ENCODE measurements at places on chromosomes 16 and 17.

- DNase-seq = peak; percentile 6
Measured at GRCh38 chr17:33725675-33726271, 432.7 kb upstream of the ASIC2 start.

GRCh38 chr16:10015397-10015796 lies 166.8 kb downstream of the GRIN2A start:
- DNase-seq = no peak

- no peak for DNase-seq
Measured at GRCh38 chr17:40064971-40065768, 2.4 kb downstream of the THRA start.

DNA sequence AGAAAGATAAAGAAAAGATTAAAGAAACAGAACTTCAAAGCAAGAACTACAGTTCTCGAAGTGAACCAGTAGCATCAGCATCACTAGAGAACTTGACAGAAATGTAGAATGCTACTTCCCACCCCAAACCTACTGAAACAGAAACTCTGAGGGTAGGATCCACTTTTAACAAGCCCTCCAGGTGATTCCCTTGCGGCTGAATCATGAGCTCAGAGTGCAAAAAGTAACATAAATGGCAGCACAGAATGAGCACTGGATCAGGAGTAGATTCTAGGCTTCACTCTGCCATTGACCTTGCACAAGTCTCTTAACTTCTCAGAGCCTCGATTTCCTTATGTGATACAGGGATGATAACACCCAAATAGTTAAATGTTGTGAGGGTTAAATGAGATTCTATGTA lies 5.8 kb downstream of the TOM1L2 start:
- DNase-seq = no peak

GRCh38 chr17:42700586-42701289 lies 18.4 kb downstream of the CNTNAP1 start:
- no peak for DNase-seq

DNA sequence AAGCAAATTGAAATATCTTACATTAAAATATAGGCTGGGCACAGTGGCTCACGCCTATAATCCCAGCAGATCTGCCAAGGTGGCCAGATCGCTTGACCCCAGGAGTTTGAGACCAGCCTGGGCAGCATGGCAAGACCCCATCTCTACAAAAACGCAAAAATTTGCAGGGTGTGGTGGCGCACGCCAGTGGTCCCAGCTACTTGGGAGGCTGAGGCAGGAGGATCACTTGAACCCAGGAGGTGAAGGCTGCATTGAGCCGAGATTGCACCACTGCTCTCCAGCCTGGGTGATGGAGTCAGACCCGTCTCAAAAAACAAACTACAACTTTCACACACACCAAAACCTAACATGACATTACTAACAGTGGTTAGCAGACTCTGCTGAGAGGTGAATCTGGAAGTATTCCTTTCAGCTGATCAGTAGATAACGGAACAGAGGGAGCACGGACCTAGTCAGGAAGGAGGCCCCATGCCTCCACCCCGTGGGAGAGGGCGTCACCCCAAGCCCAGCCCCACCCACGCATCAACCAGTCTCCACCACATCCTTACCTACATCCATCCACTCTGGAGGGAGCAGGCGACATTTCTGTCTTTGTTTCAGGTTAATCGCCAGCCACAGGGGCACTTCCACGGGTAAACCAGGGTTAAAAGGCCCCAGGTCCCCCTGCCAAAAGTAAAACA lies 1.7 kb downstream of the GINS2 start:
- DNase-seq = peak; percentile 6

DNA sequence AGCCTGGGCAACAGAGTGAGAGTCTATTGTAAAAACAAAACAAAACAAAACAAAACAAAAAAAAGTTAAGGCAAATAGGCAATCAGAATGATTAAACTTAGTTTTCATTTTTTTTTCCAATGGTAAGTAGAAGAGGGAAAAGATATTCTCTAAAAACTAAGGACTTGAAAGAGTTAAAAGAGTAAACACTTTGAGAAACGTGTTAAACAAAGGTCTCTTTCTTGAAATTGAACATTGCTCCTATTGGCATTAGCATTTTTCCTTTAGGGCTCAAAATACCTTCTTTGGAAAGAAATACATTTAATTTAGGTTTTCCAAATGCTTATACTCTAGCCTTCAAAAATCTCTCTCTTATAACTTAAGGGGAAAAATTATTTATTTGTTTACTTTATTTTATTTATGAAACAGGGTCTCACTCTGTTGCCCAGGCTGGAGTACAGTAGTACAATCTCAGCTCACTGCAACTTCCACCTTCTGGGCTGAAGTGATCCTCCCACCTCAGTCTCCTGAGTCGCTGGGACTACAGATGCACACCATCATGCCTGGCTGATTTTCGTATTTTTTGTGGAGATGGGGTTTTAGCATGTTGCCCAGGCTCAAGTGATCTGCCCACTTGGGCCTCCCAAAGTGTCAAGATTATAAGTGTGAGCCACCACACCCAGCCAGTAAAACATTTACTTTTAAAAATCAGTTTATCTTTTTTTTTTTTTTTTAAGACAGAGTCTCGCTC lies 44.7 kb upstream of the VPS4A start:
- DNase-seq = no peak

- no peak for DNase-seq
Measured at GRCh38 chr16:68447653-68448359, 502 bp downstream of the SMPD3 start.

- DNase-seq = no peak
Measured at GRCh38 chr17:50146927-50147665, 3.4 kb downstream of the PPP1R9B start.

DNA sequence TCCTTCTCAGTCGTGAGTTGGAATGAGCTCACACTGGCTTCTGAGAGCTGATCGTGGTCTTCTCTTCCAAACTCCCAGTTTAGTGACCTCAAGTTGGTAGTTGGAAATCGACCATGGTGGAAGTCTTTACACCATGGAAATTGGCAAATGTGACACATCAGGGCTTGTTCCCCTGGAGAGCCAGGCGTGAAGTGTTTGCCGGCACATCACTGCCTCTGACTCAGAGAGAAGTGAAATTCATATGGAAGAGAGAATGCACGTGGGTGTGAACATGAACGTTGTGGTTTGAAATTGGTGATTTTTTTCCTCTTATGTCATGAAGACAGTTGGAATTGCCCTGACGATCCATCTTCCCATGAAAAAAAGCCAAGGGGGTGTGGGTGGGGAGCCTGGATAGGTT lies 47.4 kb downstream of the AXIN2 start:
- no peak for DNase-seq

- no peak for DNase-seq
Measured at GRCh38 chr16:89564476-89565255, 4.2 kb downstream of the RPL13 start.

GRCh38 chr17:68903286-68903685 lies 51.9 kb downstream of the ABCA8 start:
- no peak for DNase-seq

DNA sequence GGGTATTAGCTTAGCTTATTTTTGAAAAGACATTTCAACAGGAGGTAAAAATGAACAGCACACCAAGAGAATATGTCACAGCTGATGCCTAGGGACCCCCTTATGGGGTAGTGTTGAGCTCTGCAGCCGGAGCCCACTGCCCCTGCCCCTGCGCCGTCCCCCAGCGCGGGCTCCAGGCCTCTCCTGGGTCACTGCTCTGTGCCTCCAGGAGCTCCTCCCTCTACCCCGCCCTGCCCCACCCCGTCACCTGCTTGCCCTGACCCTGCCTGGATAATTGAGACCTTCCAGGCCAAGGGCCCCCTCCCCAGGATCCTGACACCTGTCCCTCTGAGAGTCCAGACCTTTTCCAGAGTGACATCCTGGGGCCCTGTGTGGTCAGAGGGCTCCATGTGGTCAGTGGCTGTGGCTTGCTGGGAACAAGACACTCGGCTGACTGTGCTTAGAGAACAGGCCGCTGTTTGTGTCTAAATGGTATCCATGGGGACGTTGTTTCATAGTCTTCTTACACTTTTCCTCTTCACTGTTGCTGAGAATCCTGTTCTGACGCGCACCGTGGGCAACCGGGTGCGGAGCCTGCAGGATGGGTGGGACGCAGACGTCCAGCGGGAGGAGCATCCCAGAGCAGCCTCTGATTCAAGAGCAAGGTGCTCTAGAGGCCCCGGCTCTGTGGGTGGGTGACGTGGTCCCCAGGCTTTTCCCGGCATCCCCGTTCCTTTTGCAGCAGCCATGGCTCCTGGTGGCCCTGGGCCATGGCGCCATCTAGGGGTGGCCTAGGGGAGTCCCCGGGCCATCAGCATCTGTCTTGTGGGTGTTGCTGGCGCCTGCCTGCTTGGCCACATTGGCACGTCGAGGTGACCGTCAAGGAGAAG lies 20.0 kb upstream of the WFIKKN1 start:
- DNase-seq = peak; percentile 63

DNA sequence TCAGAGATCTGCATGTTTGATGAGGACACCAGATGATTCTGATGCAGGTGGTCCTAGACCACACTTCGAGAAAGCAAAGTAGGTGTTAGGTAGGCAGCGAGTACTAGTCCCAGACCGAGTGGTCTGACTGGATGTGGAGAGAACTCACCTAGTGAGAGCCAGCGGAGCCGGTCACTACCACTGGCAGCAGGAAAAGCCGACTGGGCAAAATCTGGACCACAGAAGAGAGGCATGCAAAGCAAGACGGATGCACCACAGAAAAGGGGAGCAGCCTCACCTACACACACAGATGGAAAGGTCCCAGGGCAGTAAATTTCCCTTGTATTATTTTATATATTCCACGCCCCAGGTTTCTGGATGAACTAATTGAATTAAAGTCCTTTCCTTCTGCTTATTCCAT lies 13.5 kb downstream of the COX10 start:
- no peak for DNase-seq

DNA sequence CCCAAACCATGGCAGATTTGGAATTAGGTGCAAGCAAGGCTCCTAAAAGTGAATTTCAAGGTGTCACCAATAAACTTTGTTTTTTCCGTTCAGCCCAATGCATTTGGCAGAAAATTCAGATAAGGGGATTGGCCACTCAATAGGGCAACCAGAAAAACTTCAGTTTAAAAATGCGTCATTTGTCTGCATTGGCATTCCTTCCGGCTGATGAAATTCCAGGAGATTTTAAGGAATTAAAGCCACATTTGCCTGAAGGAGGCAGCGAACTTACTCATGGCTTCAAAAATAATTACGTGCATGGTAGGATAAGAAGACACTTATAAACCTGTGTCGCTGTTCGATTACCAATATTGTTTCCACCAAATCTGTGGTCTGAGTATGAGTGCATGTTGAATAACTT lies 151.9 kb downstream of the SALL1 start:
- DNase-seq = no peak

- DNase-seq = no peak
Measured at GRCh38 chr16:51875834-51876600, 670.9 kb downstream of the TOX3 start.

- DNase-seq = peak; percentile 40
Measured at GRCh38 chr17:64938925-64939474, 19.7 kb upstream of the LRRC37A3 start.

GRCh38 chr16:24508614-24509013 lies 30.8 kb upstream of the RBBP6 start:
- no peak for DNase-seq

DNA sequence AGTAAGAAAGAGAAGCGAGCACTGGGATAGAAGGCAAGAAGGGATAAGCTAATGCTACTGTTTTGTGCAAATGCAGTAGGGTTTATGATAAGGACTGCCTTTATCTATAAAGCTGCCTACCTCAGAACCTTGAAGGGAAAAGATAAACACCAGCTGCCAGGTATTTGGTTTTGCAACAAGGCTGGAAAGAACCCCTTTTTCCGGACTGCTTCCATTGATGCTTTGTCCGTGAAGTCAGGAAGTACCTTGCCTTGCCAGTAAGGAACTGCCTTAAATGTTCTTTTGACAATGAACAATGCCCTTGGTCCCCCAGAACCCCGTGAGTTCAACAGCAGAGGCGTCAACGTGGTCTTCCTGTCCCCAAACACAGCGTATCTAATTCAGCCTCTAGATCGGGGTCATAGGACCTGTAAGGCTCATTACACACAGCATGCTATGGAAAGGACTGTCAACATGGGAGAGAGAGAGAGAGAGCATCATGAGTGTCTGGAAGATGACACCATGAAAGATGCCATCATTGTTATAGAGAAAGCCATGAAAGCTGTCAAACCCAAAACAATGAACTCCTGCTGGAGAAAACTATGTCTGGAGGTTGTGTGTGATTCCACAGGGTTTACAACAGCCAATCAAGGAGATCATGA lies 113.4 kb downstream of the ANKRD11 start:
- DNase-seq = no peak

- DNase-seq = no peak
Measured at GRCh38 chr17:75783803-75784472, 668 bp upstream of the UNK start.

- DNase-seq = no peak
Measured at GRCh38 chr17:41492771-41493170, 3.1 kb upstream of the KRT36 start.

DNA sequence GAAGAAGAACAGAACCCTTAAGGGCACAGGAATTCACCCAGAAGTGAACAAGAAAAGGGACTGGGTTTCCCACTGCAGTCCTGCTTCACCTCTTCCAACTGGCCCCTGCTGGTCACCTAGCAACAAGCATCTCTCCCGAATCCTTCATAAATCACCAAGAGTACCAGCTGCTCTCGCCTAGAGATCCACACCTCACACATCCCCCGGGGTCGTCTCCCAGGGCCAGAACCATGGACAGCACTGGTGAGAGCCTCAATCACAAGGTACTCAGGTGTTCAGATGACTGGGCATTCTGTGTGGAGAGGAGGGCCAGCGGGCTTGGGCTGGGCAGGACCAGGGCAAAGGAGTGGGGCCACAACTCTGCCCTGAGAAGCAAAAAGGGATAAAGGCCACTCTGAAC lies 65.9 kb downstream of the CCT6B start:
- no peak for DNase-seq
